GM03348 (cell line): ENCODE measurements at places on chromosomes 3 and 15.

- DNase-seq, result no peak
These were observed 103.0 kb upstream of the RARB start for GRCh38 chr3:25324954-25325655.

DNA sequence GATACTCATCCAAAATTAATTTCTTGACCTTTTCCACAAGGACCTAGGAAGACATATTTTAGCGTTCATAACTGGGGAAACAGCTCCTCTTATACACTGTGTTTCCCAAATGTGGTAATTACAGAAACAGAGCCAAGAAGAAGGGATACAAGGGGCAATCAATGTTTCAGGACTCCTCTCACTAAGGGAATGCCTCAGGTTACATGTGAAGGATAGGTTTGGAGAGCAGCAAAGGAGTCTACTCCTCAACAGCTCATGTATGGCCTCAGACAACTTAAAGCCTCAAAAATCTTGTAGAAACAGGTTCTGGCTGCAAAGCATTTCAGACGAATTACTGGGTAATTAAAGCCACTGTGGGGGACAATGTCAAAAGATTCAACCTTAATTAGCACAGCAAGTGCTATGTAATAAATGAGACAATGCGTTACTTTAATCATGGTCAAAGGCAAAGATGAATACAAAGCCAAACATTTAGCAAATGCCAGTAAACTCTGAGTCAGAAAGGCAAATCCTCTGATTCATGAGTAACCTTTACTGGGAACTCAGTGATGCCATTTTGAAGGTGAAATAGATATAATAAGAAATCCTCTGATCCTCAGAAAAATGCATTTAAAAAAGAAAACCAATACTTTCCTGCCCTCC lies 1111.2 kb downstream of the TUSC7 start:
- peak; percentile 3 for DNase-seq

- DNase-seq, result no peak
These were observed 38.1 kb downstream of the LRTM1 start for GRCh38 chr3:54889731-54890130.

- DNase-seq, result peak; percentile 25
These were observed 6.8 kb downstream of the MFSD1 start for GRCh38 chr3:158808697-158809096.

DNA sequence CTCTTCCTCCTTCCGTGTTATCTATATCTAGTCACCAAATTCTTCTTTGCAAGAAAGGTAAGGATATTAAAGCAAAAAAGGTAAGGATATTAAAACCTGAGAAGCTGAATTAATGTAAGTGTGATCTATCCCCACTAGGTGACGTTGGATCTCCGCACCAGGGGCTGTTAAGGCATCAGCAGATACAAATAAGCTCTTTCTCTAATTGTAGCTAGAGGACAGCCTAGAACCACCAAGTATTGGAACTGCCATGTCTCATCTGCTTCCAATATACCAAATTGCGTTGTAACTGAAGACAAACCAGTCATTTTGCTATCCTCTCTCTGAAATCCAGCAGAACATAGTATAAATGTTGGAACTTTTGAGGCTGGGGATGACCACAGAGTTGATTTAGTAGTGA lies 471.2 kb upstream of the TGFBR2 start:
- DNase-seq, result no peak

GRCh38 chr3:41488501-41488900 lies 289.2 kb downstream of the CTNNB1 start:
- DNase-seq, result no peak

DNA sequence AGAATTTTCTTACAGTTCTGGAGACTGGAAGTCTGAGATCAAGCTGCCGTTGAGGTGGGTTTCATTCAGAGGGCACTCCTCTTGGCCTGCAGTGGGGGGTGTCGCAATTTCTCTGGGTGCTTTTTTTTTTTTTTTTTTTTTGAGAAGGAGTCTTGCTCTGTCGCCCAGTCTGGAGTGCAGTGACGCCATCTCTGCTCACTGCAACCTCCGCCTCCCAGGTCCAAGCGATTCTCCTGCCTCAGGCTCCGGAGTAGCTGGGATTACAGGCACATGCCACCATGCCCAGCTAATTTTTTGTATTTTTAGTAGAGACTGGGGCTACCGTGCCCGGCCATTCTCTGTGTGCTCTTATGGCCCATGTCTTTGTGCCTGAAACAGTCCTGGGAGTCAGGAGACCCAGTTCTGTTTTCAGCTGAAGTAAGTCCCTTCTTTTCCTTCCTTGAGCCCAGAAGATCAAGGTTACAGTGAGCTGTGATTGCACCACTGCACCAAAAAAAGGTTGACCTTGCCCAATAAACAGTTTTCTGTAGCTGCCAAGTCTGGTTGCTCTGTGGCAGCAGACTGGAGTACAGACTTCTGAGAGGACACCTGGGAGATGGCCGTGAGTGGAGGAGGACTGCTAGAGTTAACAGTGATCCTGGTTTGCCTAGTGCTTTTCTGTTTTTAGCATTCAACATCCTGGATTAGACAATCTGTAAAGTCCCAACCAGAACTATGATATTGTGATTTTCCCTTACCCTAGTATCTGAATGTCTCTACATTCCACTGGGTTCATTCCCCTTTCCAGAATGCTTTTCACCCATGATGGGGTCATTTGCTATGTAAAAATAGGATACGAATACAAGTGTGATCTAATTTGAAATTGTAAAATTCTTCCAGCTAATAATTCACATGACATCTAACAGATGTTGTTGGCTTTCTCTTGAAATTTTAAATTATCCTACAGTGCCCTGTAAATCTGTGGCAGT lies 76.6 kb upstream of the RNF7 start:
- DNase-seq, result no peak

- no peak for DNase-seq
These were observed 212.5 kb upstream of the GADL1 start for GRCh38 chr3:31106912-31107311.

DNA sequence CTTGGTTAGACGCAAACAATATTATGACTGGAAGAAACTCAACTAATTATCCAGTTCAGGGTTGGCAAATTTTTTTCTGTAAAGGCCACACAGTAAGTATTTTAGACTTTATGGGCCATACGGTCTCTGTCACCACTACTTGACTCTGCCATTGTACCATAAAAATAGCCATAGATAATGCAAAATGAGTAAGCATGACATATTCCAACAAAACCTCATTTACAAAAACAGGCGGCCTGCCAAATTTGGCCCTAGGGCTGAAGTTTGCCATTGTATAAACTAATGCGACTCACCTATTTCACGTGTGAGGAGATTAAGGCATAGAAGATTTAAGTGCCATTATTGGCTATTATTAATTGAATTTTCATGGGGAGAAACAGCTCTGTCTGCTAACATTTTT lies 116.8 kb upstream of the CNTN6 start:
- no peak for DNase-seq

- DNase-seq, result no peak
These were observed 75.3 kb downstream of the STXBP5L start for GRCh38 chr3:120983321-120983665.

DNA sequence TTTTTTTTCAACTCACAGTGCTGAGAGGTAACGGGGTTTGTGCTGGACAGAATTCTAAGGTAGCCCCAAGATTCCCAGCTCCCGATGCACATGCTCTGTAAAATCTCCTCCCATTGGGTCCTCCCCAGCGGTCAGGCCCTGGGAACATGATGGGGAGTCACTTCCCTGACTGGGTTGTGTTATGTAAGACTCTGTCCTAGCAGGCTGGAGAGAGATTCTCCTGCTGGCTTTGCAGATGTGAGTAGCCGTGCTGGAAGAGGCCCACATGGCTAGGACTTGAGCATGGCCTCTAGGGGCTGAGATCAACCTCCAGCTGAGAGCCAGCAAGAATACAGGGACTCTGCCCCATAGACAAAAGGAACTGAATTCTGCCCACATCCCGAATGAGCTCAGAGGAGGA lies 83.7 kb upstream of the OXTR start:
- no peak for DNase-seq

- no peak for DNase-seq
These were observed 23.9 kb downstream of the RNF111 start for GRCh38 chr15:59011262-59011952.

DNA sequence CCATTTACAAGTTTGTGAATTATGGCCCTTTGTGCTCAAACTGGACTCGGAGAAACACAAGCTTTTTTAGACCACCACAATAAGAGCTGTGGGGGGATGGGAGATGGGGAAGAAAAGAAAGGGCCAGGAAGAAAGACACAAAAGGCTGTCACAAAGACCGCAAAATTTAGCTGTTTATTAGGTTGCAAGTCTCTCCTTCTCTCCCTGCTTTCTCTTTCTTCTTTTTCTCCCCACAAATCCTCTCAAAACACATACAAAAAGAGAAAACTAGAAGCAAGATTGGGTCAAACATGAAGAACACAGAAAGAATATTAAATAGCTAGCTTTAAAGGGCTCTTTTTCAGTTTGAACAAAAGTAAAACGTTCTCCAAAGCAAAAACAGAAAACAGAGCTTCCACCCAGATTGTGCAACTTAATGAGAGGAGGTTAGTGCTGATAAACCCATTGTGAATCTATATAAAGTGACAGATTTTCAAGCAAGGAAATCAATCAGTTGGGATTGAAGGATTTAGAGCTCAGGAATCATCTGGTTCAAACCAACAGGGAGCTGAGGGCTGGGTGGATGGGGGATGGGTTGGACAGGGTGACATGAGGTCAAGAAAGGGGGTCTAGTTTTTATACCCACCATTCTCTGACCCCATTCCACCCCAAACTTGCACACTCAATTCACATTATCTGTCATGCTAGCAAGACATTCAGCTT lies 87.3 kb downstream of the DHX30 start:
- no peak for DNase-seq
